ENCODE measurements at places on chromosomes 6 and 20. TPM values are rescaled to one million over a fixed set of nuclear protein-coding genes. Genes with fewer than 3 reads are reported as not detected.

GRCh38 chr6:127635091-127635490 is 58.1 kb downstream of the C6orf58 start:
- no peak for DNase-seq

DNA sequence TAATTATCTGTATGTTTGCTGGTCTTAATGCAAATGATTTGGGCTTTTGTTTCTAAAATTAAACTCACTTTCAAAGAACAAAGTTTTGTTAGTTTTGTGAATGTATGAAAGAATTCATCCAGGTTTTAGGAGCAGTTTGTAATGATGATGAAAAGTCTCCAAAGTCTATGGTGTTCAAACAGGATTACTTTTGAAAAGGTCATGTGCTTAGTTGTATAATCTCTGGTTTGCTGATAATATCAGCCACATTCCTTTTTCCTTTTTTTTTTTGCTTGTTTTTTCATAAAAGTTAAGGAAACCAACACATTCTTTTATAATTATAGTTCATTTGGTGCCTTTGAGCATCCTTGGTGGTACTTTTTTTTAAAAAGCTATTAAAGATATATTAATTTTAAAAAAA is 88.9 kb downstream of the RTN4IP1 start:
- no peak for DNase-seq

GRCh38 chr6:109186012-109186411 is 90.7 kb downstream of the CEP57L1 start:
- no peak for DNase-seq

GRCh38 chr20:43191946-43192863 is 2.5 kb upstream of the PTPRT start:
- DNase-seq = no peak

DNA sequence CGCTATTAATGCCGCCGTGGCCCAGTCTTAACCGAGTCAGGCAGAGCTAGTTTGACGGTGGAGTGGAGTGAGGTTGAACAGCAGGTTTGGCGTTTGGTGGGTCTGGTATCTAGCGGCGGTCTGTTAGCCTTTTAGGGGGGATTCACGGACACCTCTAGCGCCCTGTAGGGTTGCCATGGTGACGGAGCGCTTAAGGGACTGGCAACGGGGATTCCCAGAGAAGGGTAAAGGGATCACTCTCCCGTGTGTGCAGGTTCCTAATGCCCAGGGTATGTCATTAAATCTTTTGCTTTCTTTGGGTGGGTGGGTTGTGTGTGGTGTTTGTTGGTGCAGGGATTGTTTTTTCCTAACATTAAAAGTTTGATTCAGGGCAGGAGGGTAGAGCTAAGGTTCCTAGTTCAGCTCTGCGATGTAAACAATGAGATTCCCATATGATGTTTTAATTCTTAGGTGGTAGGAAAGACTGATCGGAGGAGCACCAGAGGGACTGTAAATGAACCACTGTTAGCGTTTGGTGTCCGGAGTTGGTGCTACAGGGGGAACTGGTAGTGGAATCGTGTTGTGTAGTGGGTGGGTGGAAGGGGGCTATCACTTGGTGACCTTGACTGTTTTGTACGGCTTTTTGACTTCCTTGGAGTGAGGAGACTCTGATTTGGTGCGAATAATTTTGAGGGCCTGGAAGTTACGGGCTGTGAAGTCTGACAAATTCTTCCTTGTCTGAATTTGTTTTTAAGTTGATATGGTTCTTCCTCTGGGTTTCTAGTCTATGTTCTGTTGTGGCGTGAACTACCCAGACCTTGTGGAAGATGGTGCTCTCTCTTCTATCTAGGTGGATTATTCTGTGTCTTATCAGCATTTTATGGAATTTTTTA is 5.0 kb downstream of the BRD2 start:
- peak; percentile 63 for DNase-seq

DNA sequence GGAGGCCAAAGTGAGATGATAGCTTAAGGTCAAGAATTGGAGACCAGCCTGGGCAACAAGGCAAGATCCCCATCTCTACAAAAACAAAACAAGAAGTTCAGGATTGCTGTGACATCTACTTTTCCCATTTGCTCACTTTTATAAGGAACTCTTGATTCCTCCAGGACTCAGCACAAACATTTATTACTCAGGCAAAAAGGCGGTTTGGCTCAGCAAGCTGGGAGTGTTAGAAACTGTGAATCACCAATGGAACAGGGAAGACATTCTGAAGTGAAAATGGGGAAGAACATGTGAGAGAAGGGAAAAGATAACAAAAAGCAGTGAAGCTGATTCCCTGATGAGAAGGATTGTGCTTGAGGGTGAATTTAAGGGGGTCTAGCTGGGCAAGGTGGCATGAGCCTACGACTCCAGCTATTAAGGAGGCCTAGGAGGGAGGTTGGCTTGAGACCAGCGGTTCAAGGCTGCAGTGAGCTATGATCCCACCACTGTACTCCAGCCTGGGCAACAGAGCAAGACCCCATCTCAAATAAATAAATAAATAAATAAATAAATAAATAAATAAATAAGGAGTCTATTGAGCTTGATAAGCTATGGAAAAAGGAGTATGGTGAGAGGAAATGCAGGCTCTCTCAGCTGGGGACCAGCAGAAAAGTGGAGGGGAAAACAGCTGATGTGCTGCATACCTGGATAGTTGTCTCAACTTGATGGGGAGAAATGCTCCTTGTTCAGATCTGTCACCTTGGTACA is 65.4 kb upstream of the HDDC2 start:
- no peak for DNase-seq

GRCh38 chr6:137677709-137678108 is 183.5 kb upstream of the OLIG3 start:
- DNase-seq = no peak

- no peak for DNase-seq
Observed at GRCh38 chr6:139970591-139970991, 596.1 kb upstream of the CITED2 start.

GRCh38 chr6:85797993-85798392 is 155.3 kb upstream of the SYNCRIP start:
- DNase-seq = no peak

DNA sequence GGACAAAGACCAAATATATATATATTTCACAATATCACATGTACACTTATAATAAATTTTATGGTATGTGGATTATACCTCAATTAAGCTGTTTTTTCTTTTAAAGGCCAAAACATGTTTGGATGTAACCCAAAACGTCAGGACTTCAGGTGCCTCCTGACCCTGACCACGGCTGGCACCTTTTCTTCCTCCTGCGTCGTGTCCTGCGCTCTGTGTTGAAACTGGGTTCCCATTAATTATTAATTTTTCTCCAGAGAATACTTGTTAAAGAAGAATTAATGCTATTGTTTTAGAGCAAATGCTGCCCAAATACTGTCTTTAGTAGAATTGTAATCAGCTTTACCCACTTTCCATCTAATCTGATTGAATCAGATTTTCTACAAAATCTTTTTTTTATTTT is 46.7 kb upstream of the VSX1 start:
- DNase-seq = no peak

- no peak for DNase-seq
Observed at GRCh38 chr20:61966492-61967244, 99.0 kb downstream of the TAF4 start.

Gene LY6G6C
- polyA plus RNA-seq = not detected

Gene ARFGEF3
- polyA plus RNA-seq = 0.13 TPM

Gene SLC32A1
- polyA plus RNA-seq = not detected

Gene RAET1L
- not detected for polyA plus RNA-seq

Gene NRSN1
- not detected for polyA plus RNA-seq

Gene BEND6
- not detected for polyA plus RNA-seq

Gene AKAP7
- 10.7 TPM for polyA plus RNA-seq

Gene NFATC2
- 1.6 TPM for polyA plus RNA-seq

All from liver (tissue), 10 donors.